ENCODE measurements at places on chromosomes 6 and 20.

DNA sequence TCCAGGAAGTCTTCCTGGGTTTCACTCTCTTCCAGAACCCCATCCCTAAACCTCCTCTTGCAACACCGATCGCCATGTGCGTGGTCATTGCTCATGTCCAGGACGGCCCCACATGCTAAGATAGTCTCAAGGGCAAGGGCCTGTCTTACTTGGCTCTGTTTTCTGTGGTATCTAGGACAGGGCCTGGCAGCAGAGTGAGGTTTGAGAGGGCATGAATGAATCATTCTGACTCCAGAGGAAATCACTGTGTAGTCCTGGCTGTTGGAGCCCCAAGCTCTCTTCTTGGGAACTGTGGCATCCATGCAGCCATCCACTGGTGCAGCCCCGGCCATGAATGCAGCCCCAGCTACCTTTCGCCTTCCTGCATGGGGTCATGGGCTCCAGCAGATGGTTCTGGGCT is 12.4 kb downstream of the SIRPA start:
- DNase-seq = no peak

- DNase-seq = no peak
These were observed 63.1 kb upstream of the PHACTR1 start for GRCh38 chr6:12653486-12653885.

- DNase-seq = no peak
These were observed 516 bp downstream of the TMEM151B start for GRCh38 chr6:44270526-44271405.

DNA sequence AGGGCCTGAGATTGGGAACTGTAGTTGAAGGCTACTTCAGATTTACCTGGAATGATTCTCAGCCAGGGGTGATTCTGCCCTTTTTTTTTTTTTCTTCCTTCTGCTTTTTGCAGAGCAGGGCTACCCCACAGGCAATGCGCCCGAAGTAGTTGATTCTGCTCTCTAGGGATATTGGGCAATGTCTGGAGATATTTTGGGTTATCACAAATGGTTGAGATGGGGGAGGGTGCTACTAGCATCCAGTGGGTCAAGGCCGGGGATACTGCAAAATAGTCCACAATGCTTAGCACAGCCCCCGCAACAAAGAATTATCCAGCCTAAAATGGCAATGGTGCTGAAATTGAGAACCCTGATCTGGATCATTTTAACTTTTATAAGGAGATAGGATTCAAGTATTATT is 71.2 kb upstream of the ZMYND8 start:
- no peak for DNase-seq

DNA sequence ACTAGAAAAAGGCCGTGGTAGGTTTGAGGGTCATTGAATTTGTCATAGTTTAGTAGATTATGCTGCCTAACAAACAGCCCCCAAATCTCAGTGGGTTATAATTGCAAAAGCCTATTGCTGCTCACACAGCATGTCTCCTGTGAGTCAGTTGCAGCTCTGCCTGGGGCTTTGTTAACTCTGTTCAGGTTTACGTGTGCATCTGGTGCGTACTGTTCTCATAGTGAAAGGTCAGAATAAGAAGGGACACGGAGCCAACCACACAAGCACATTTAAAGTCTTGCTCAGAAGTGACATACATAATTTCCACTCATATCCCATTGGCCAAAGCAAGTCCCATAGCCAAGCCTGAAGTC is 48.1 kb upstream of the BMP2 start:
- DNase-seq = no peak

- no peak for DNase-seq
These were observed 106.9 kb downstream of the IPCEF1 start for GRCh38 chr6:154249499-154250298.

DNA sequence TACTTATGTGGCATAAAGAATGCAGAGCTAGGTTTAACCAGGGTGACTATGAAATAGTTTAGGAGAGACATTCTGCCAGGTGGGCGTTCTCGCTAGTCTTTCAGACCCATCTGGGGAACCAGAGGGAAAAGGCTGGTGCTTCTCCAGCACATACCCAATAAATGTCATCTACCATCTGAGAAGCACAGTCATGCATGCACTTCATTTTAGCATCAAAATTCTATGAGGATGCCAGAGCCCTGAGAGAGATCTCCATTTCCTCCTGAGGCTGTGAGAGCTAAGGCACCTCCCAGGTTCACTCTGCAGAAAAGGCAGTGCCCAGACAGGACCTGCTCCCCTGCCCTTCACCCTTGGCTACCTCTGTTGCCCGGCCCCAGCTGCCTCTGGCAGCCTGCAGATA is 231.7 kb upstream of the PRND start:
- DNase-seq = no peak

GRCh38 chr20:4130404-4131189 is 115.2 kb upstream of the RNF24 start:
- no peak for DNase-seq

DNA sequence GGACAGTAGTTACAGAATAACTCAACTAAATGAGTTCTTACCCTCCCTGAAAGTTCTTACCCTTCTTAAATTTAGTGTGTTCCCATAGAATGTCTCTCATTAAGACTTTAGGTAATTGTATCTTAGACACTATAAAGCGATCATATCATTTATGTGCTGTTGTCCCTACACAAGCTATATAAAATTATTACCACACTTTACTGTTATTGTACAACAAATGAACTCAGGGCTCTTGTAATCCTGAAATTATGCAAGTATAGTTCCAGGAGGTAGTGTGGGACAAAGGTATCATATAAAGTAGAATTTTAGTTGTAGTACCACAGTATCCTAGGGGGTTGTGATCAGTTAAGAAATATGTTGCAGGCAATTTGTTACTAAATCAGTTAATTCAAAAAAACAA is 167.4 kb upstream of the CARMIL1 start:
- DNase-seq = no peak

DNA sequence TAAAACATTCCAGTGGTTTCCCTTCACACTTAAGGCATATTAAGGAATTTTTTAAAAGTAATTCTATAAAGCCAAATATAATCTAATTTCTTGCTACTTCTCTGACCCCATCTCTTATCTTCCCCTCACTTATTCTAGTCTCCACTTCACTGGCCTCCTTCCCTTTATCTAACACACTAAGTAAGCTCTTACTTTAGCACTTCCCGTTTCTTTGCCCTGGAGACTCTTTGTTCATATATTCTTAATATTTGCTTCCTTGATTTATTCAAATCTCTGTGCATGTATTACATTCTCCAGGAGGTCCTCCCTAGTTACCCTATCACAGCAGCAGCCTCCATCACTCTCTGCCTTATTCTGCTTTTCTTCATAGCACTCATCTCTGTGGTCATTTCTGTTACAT is 20.3 kb downstream of the GTPBP2 start:
- no peak for DNase-seq

- DNase-seq = no peak
These were observed 32.6 kb downstream of the ENPP1 start for GRCh38 chr6:131840441-131840840.

- DNase-seq = no peak
These were observed 24.4 kb downstream of the RRAGD start for GRCh38 chr6:89387516-89388201.

DNA sequence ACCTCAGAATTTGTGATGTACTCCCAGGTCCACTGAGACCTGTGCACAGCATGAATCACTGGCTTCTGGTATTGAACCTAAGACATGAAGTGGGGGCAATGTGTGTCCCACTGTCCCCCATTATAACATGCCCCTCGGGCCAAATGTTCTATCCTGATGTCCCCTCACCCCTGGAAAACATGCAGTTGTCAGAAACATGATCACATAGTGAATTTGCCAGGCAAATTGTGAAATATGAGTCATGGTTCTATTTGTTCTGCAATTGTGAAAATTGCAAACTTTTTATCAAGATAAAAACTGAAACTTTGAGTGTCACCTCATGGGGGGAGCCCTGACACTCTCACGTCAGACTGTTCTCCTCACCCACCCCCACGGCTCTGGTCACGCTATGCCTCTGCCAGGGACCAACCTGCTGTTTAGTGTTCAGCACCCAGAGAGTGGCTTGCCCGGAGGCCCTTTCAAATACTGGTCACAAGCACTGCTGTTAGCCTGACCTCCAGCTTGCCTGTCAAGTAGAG is 305.3 kb downstream of the CLIC5 start:
- DNase-seq = no peak

DNA sequence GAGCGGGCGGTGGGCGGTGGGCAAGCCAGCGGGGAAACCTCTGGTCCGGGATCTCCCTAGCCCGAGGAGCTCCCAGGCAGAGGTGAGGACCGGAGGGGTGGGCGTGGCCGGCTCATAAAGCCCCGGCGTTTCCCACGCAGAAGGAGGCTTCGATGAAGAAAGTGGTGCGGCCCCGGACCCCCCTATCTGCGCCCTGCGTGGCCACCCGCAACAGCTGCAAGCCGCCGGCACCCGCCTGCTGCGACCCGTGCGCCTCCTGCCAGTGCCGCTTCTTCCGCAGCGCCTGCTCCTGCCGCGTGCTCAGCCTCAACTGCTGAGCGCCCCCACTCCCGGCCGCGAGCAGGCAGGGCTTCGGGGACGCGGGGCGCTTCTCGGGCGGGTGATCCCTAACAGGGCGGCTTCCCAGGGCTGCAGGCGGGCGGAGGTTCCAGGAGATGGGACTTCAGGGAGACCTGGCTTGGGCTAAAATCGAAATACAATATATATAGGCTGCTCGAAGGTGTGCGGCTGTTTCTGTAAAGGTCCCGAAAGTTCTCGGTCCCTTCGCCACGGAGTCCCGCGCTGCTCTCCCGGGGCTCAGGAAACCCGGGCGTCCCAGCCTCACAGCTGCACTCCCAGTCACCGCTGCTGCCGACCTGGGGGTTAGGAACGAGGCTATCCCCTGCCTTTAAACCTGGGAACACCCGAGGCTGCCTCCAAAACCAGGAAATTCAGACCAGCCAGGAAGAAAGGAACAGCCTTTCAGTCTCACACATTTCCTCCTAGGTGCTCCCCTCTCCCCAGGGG is 27.8 kb downstream of the ASIP start:
- no peak for DNase-seq

DNA sequence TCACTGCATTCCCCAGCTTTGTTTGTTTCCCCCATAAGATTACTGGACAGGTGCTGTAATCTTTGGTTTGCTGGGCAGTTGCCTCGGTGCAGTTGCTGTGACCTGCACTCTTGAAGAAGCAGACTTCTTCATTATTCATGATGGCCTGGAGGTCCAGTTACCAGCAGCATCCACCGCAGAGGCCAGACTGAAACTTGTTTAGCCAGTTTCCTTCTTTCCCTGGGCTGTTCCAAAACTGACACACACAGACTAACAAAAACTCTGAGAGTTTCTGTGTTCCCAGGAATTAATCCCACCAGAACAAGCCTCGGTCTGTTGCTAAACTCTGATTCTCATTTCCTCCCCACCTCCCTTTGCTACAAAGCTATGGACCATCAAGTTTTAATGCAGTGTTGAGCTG is 144.1 kb downstream of the QRSL1 start:
- DNase-seq = no peak

DNA sequence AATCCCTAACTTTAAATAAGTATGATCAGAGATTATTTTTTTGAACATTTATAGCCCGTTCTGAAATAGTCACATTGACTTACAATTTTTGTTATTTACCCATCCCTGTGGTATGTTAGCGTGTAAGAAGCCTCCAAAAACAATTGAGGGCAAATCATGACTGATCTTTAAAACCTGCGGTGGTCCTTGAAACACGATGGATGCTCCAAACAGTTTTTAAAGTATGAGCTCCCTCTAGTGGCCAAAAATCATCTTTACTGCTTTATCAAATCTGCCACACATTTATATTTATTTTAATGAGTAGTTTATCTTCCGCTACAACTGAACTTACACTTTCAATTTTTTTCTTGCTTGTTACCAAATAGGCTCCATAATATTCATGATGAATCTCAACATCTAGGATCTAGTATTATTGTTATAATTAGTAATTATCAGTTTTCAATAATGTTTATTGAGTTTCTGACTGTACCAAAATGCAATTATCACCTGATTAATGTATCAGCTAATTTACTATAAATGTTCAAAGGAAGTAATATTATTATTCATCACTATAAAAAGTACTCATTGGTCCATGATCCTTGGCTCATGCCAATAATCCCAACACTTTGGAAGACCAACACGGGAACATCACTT is 52.2 kb downstream of the MARCKS start:
- DNase-seq = peak; percentile 79

DNA sequence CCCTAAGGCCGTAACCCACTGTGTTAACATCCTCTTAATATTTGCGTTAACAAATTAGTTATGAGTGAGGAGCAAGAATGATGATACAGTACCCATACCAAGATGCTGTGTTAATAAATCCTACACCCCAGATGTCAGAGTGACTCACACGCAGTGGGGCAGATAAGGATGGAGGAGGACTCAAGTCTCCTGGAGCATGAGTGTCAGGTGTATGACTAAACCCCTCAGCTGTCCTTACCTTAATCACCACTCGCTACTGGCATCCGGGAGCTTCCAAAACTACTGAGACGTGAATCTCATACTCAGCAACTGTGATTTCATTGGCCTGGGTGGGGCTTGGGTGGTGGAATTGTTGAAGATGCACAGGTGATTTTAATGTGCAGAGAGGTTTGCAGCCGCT is 131.3 kb upstream of the MTHFD1L start:
- no peak for DNase-seq

- DNase-seq = peak; percentile 81
These were observed 164.1 kb upstream of the SALL4 start for GRCh38 chr20:51966296-51966971.

- no peak for DNase-seq
These were observed 590.9 kb upstream of the NRSN1 start for GRCh38 chr6:23535101-23535500.

DNA sequence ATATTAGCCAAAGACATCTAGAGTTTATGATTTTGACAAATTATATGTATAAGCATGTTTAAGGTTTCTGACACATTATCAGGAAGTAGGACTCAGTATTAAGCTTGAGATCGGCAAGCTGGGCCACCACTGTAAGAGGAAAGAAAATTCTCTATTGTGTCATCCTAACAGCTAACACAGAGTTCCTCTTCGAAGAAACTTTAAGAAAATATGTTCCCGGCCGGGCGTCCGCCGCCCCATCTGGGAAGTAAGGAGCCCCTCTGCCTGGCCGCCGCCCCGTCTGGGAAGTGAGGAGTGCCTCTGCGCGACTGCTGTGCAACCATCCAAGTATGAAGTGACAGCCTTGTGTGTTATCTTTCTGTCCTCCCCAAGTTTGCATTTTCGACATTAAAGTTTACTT is 23.0 kb downstream of the USP49 start:
- no peak for DNase-seq

DNA sequence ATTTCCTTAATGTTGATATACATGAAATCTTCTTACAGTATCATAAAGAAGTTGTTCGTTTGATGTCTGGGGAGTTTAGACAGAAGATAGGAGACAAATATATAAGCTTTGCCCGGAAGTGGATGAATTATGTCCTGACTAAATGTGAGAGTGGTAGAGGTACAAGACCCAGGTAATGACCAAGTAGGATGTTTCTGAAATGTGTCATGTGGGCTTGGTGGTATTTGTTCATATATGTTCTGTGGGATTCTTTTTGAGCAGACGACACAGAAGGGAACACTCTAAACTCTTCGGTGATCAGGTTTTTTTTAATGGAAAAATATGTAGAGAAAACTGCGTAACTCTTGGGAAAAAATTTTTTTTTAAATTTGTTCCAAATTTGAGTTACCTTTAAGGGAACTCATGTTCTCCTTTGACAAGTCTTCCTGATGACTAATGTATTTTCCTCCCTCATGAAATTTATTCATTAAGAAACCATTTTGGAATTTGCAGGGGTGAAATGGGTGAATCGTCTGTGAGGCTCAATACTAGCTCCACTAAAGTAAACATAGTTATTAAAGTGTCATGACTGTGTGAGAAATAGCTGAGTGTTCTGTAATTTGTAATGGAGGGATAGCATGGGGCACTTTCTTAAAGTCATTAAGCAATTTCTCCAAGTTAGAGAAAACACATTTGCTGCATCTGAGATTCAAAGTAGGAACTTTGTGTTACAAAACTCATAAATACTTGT is 100.6 kb downstream of the MAP3K4 start:
- DNase-seq = no peak

All from dermis microvascular lymphatic vessel endothelial cell (primary cell).